ENCODE measurements at places on chromosomes 16 and 17.
A peak's percentile ranks its signal among the peaks of the same experiment; 100 is the strongest.

GRCh38 chr17:56624309-56624708 lies 30.8 kb downstream of the NOG start:
- no peak for DNase-seq

GRCh38 chr16:4376126-4376892 lies 4.7 kb downstream of the VASN start:
- no peak for DNase-seq

DNA sequence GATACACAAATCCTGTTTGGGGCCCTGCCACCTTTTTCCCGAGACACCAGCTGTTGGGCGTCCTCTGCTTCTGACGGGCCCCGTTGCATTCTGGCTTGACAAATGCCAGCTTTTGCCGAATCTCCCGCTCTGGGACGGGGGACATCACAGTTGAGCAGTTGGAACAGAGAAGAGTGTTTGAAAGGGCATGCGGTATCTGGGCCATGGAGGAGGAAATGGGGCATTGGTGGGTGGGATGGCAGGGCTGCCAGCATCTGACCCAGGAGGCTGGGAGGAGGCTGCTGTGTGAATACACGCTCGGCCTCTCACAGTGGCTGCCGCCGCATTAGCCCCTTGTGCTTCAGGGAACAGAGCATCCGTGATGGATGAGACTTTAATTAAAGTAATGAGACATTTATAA lies 184.3 kb upstream of the TNRC6C start:
- DNase-seq: no peak

GRCh38 chr17:76191896-76192295 lies 48.4 kb downstream of the RNF157 start:
- DNase-seq: peak; percentile 90

- peak; percentile 29 for DNase-seq
Observed at GRCh38 chr17:57599271-57600045, 145.6 kb downstream of the CCDC182 start.

GRCh38 chr17:36742267-36743000 lies 141.1 kb downstream of the MRM1 start:
- no peak for DNase-seq

GRCh38 chr17:81364278-81365147 lies 30.7 kb upstream of the BAHCC1 start:
- DNase-seq: no peak

- DNase-seq: peak; percentile 13
Observed at GRCh38 chr16:28491230-28491969, 474 bp downstream of the CLN3 start.

GRCh38 chr16:49854796-49855203 lies 1.1 kb downstream of the ZNF423 start:
- no peak for DNase-seq

GRCh38 chr17:17749921-17750320 lies 68.7 kb downstream of the RAI1 start:
- DNase-seq: peak; percentile 65

DNA sequence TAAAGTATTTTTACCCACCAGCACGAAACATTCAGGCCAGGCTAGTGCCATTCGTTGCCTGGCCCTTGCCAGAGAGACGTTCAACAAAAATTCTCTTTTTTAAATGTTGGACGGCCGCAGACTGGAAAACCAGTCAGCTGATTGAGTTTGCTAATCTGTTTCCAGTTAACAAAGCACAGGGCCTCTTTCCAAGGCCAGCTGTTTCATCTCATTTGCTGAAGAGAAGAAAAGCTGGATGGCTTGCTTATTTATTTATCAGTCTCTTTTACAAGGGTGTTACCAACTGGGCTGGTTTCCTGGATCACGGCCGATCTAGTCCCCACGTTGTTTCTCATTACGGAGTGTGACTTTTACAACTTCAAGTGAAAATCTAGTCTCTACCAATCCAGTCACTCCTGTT lies 418.7 kb upstream of the DYNLRB2 start:
- no peak for DNase-seq

GRCh38 chr17:2794111-2794803 lies 2.0 kb upstream of the RAP1GAP2 start:
- DNase-seq: no peak

DNA sequence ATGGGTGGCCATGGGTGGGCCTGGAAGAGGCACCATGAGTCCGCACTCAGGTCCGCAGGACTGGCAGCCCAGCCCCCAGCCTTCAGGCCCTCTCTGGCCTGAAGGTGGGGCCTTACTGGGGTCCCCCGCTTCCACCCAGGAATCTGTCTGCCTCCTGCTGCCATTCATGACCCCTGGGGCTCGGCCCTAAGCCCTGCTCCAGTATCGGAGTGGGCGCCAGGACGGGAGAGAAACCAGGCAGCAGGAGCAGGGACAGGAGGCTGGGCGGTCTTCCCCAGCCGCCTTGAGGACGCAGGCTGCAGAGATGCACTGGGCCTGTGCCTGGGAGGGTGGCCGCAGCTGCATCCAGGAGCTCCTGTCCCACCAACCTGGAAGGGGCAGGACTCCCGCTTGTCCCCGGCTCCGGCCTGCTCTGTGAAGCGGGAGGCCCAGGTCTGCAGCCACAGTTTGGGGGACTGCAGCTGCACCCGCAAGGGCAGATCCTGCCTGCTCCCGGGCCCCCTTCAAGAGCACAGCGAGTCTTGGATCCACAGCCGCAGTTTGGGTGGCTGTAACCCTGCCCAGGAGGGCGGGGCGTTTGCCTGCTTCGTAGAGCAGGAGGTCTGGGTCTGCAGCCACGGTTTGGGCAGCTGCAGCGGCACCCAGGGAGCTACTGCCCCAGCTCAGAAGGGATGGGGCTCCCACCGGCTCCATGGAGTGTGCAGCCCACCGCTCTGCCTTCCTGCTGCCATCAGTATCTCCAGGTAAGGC lies 81.8 kb upstream of the DNAJA2 start:
- no peak for DNase-seq

DNA sequence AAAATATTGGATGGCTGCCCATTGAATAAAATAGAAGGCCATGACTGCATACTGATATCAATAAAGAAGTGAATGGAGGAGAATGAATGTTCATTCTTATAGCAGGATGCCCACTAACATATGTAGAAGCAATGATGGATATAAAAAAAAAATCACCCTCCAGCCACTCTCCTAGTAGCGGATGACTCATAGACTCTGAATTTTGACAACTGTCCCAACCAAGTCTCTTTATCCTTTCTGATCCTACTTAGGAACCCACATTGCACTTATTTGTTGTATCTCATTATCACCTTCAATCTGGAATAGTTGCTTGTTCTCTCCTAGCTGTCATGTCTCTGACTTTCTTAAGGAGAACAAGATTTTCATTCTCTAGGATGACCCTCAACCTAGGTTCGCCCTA lies 429.9 kb downstream of the HS3ST3B1 start:
- no peak for DNase-seq

DNA sequence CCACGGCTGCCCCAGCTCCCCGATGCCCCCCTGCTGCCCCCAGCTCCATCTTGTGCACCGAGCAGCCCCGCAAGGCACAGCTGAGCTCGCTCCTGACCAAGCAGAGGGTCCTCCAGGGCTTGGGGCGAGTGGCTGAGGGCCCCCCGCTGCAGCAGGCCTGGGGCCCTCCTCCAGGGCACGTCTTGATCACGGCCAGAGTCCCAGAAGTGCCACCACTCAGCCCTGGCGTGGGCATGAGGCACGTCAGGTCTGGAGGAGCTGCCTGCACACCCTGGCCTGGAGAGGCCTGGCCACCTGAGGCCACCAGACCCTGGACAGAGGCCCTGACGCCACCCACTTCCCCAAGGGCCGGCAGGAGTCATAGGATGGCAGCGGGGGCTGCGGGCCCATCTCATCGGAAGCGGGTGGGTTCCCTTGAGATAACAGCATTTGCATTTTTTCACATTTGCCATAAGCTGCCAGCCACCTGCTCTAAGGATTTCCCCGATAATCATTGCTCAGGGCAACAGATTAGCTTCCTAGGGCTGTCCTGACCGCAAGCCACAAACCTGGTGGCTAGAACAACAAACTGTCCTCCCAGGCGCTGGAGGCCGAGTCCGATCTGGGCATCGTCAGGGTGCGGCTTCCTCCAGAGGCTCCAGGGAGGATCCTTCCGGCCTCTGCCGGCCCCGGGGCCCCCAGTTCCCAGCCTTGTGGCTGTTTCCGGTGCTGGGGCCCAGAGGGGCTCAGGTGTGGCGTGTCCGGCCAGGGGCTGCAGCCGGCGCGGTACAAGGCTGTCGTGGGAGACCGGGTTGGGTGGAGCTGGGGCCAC lies 23.9 kb upstream of the C1QTNF8 start:
- DNase-seq: no peak

DNA sequence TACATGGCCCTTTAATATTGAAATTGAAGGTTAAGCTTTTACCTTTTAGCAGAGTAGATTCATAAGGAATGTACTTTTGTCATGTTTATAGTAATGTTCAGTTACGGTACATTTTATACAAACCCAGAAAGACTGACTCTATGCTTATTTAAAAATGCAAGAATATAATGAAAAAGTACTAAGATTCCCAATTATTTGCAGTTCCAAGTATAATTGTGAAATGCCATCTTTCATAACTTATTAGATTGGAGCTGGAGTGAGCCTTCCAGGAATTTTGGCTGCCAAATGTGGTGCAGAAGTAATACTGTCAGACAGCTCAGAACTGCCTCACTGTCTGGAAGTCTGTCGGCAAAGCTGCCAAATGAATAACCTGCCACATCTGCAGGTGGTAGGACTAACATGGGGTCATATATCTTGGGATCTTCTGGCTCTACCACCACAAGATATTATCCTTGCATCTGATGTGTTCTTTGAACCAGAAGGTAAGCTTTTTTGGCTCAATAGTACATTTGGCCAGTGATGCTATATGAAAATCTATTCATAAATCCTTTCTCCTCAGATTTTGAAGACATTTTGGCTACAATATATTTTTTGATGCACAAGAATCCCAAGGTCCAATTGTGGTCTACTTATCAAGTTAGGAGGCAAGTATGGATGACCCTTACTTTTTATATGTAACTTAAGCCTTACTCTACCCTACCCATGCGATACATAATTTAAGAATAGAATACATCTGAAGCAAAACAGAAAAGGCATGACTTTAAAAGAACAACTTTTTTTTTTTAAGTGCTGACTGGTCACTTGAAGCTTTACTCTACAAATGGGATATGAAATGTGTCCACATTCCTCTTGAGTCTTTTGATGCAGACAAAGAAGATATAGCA lies 4.2 kb downstream of the SRSF2 start:
- no peak for DNase-seq

- peak; percentile 16 for DNase-seq
Observed at GRCh38 chr17:330993-331701, 21.5 kb downstream of the RPH3AL start.

- DNase-seq: no peak
Observed at GRCh38 chr16:57574086-57574485, 31.6 kb downstream of the ADGRG5 start.

DNA sequence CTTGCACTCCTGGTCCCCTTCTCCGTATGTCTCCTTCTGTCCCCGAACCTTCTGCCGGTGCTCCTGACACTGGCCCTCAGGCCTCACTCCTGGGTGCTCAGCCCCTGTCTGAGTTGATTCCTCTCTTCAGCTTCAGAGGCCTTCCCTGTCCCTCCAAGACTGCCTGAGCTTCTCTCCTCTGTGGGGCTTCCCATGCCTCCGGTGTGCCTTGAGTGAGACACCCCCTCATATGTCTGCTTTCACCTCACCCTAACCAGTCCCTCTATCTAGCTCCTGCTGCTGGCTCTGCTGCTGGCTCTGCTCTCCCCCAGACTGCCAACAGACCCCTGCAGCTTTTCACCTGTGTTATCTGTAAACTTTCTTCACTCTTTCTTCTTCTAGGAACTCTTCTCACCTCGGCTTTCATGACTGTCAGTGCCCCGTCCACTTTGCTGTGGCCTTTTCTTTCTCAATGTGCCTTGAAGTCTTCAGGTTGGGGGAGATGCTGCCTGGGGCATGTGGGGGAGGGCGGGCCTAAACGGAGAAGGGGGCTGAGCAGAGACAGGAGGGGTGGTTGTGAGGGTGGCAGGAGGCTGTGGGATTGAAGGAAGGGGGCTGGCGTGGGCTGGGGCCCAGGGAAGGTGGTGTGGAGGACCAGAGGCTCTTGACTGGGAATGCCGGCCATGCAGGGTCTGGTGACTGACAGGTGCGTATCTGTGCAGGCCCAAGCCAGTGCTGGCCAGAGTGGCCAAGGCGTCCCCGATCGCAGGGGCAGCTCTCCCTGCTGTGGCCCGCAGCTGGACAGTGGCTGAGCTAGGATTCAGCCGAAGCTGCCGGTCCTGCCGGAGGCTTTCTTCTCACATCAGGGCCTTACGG lies 81.3 kb downstream of the METRNL start:
- DNase-seq: no peak

DNA sequence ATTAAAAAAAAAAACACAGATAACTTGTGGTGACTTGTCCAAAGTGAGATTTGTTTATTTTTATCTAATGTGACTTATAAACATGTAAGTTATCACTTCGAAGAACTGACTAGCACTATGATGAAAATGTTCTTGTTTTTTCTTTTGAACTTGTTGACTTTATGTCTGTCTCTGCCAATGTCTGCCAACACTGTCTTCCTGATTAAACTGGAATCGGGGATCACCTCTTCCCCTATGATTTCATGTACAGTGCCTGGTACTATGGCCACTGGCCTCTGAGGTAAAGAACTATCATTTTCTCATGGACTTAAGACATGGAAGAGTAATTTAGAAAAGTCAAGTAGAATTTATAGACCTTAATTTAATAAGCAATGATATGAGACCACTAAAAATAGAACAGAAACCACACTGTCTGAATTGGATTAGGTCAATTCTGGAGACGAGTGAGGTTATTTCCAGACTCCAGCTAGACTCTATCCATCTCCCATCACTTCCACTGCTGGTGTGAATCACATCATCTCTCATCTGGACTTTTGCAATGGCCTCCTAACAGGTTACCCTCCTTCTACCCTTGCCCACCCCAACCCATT lies 8.9 kb downstream of the C17orf78 start:
- no peak for DNase-seq

DNA sequence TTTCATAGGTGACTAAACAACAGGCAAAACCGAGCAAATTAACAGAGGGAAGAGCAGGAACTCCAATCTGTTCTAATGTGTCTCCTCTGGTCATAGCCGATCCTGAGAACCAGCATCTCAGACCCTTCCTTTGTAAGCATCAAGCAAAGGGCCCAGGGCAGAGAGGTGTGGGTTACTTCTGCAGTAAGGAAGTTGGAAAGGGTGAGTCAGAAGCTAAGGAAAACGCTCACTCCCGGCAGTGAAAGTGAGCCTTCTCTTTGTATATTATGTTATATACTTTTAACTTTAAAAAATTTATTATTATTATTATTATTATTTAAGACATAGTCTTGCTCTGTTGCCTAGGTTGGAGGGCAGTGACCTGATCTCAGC lies 77.7 kb downstream of the MRM3 start:
- DNase-seq: no peak
